ENCODE measurements at places on chromosomes 1 and 21. TPM values are rescaled to one million over a fixed set of nuclear protein-coding genes. Genes with fewer than 3 reads are reported as not detected.

- no peaks in the 10 kb centered on the region for H3K36me3 ChIP-seq
- no peaks in the 10 kb centered on the region for H3K27me3 ChIP-seq
- peak overlapping the region; percentile 57 for H3K27ac ChIP-seq
- no peak for DNase-seq
- no peak overlapping the region for H3K4me3 ChIP-seq
Observed at GRCh38 chr1:67711158-67711854, 26.3 kb downstream of the GADD45A start.

- DNase-seq: no peak
- no peaks in the 10 kb centered on the region for H3K36me3 ChIP-seq
- H3K27ac ChIP-seq: no peak overlapping the region
- H3K4me1 ChIP-seq: peaks cover 88% of the 10 kb centered on the region
- H3K4me3 ChIP-seq: no peak overlapping the region
Observed at GRCh38 chr1:198165927-198166647, 9.3 kb downstream of the NEK7 start.

GRCh38 chr1:39639305-39640130 is at the start of gene HEYL:
TSS of gene HEYL (minus strand) at chr1:39639643. CDS start at chr1:39639625, 18 bp downstream.
- H3K4me3 ChIP-seq: peak within 1 kb of the TSS; percentile 81
- H3K27me3 ChIP-seq: no peaks in the 10 kb centered on the region
- H3K27ac ChIP-seq: peak within 1 kb of the TSS; percentile 96
- no peaks in the 10 kb centered on the region for H3K36me3 ChIP-seq
- no peaks in the 10 kb centered on the region for H3K4me1 ChIP-seq
- DNase-seq: peak; percentile 87

DNA sequence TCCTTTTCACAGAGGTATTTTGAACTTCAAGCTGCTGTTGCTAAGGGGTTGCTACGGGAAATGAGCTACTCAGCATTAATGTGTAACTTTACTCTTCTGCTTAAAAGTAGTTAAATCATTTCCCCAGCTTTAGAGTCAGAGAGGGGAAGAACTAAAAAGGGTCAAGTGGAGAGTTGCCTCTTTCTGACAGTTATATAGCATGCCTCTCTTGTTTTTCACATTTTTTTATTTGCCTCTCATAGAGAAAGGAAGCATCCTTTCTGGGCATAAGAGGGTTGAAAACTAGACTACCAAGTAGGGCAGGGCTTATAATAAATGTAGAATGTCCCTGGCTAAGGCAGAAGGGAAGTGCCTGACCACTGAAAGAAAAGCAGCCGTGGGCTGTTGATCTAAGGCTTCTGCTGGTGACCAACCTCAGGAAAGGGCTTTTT is 10.1 kb upstream of the ELAVL4 start:
- no peak overlapping the region for H3K4me3 ChIP-seq
- no peak for DNase-seq
- no peaks in the 10 kb centered on the region for H3K4me1 ChIP-seq
- H3K36me3 ChIP-seq: no peaks in the 10 kb centered on the region
- no peaks in the 10 kb centered on the region for H3K27me3 ChIP-seq
- no peak overlapping the region for H3K27ac ChIP-seq

GRCh38 chr21:44885615-44886014 is 12.1 kb upstream of the PTTG1IP start:
- no peak overlapping the region for H3K27ac ChIP-seq
- no peaks in the 10 kb centered on the region for H3K27me3 ChIP-seq
- no peaks in the 10 kb centered on the region for H3K36me3 ChIP-seq
- H3K4me3 ChIP-seq: no peak overlapping the region
- peak; percentile 38 for DNase-seq
- no peaks in the 10 kb centered on the region for H3K4me1 ChIP-seq

GRCh38 chr1:24102961-24103360 is 9.0 kb downstream of the MYOM3 start:
- H3K27ac ChIP-seq: peak overlapping the region; percentile 88
- H3K27me3 ChIP-seq: no peaks in the 10 kb centered on the region
- peaks cover 65% of the 10 kb centered on the region for H3K4me1 ChIP-seq
- H3K36me3 ChIP-seq: no peaks in the 10 kb centered on the region

DNA sequence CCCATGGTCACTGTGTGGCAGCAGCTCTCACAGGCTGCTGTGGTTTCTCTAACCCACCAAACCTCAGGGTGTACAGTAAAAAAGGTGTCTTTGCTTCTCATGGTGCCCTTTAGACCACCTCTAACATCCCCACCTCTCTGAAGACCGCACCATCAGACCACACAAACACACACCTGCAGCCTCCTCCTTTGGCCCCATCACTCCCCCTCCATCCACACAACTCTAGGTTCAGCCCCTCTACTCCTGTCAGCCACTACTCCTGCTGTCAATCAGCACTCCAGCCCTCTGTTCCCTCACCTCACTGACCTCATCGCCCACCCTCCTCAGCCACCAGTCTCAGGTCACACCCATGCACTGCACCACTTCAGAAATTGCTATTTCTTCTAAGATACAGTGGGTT is 7.5 kb downstream of the ZNF692 start:
- peaks cover 2% of the 10 kb centered on the region for H3K36me3 ChIP-seq
- no peak overlapping the region for H3K27ac ChIP-seq
- H3K4me1 ChIP-seq: no peaks in the 10 kb centered on the region
- H3K27me3 ChIP-seq: no peaks in the 10 kb centered on the region

DNA sequence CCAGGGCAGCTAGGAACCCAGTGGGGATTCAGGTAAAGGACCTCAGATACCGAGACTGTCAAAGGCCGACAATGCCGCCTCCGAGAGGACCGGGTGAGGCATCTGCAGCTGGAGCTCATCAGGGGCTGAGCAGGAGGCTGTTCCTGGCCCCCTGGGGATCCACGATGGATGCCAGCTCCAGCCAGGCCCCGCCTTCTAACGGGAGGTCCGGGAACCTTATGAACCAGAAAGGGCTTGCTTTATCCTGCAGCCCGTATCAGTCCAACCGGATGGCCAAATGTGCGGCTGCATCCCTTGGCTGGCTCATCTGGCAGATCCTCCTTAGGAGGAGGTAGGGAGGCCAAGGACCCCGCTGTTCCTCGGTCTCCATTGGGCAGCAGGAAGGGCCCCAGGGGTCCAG is 32.0 kb downstream of the SLC45A1 start:
- no peak overlapping the region for H3K4me3 ChIP-seq
- H3K27me3 ChIP-seq: no peaks in the 10 kb centered on the region
- peak; percentile 66 for DNase-seq
- H3K4me1 ChIP-seq: peaks cover 54% of the 10 kb centered on the region
- H3K27ac ChIP-seq: peak overlapping the region; percentile 65
- peaks cover 18% of the 10 kb centered on the region for H3K36me3 ChIP-seq

DNA sequence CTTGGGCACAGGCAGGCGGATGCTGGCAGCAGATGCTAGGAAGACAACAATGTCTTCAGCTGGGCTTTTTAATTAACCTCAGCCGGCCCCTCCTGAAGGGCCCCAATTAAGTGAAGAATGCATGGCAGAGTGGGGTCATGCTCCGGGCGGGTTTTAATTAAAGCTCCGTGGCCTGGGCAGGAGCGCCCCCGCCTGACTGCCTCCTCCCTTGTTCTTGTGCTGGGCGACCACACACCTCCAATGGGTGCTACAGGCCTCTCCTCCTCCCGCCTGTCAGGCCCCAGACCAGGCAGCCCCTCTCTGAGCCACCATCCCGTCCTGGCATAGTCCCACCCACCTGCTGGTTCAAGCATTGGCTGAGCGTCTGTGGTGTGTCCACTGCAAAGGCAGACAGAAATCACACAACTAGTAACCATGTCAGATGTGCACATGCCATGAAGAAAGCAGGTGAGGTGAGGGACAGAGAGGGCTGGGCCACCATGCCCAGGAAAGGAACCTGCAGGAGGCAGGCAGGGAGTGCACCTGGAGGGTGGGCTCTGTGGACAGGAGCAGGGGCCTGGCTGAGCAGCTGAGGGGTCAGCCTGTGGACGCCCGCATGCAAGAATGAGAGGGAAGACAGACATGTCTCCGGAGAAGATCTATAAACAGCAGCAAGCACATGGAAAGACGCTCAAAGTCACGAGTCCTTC is 8.5 kb upstream of the ARF1 start:
- no peaks in the 10 kb centered on the region for H3K4me1 ChIP-seq
- DNase-seq: peak; percentile 25
- no peaks in the 10 kb centered on the region for H3K36me3 ChIP-seq
- H3K27me3 ChIP-seq: peaks cover 7% of the 10 kb centered on the region
- H3K4me3 ChIP-seq: no peak overlapping the region

GRCh38 chr1:212311836-212312497 is 26.8 kb downstream of the PPP2R5A start:
- H3K36me3 ChIP-seq: peaks cover 11% of the 10 kb centered on the region
- DNase-seq: no peak
- H3K4me1 ChIP-seq: peaks cover 11% of the 10 kb centered on the region
- H3K27ac ChIP-seq: no peak overlapping the region

GRCh38 chr1:161225534-161226319 is at the start of gene TOMM40L:
TSS of gene TOMM40L (plus strand) at chr1:161226060. CDS start at chr1:161226490, 430 bp downstream.
- no peaks in the 10 kb centered on the region for H3K27me3 ChIP-seq
- peaks cover 7% of the 10 kb centered on the region for H3K4me1 ChIP-seq
- peak within 1 kb of the TSS; percentile 75 for H3K4me3 ChIP-seq
- H3K36me3 ChIP-seq: peaks cover 5% of the 10 kb centered on the region
- H3K27ac ChIP-seq: peak within 1 kb of the TSS; percentile 86

DNA sequence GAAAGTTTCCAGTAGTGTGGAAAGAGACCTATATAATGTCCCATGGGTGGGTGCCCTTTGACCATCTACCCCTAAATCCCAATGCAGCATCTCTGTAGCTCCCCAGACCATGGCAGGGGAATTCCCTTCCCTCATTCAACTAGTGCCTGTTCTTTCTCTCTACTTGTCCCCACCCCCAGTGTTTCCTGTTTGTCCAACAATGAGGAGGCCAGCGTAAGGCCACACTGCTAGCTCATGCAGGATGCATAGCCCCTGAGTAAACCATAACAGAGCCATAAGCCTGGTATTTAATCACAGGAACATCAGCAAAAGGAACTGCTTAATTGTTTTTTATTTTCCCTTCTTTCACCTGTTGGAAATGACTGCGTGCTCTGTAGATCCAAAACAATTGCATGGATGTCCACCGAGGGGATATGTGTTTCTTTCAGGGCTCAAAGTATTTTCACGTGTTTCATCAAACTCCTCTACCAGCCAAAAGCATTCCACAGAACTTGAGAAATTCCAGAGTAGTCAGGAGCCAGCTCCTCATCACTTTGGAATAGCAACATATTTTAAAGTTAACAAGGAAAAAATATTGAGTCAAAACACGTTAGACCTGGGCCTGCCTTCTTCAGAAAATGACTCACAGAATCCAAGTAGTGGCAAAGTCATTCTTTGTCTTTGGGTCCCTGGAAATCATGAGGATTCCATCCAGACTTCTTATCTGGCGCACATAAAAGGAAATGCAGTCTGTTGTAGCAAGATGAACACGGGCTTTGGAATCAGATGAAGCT is 162.5 kb upstream of the SGIP1 start:
- peak overlapping the region; percentile 7 for H3K27ac ChIP-seq
- H3K36me3 ChIP-seq: peaks cover 57% of the 10 kb centered on the region
- H3K27me3 ChIP-seq: no peaks in the 10 kb centered on the region

GRCh38 chr1:55700359-55701130 is 485.4 kb upstream of the USP24 start:
- no peak overlapping the region for H3K27ac ChIP-seq
- H3K27me3 ChIP-seq: no peaks in the 10 kb centered on the region
- no peak overlapping the region for H3K4me3 ChIP-seq
- H3K4me1 ChIP-seq: no peaks in the 10 kb centered on the region
- DNase-seq: no peak

DNA sequence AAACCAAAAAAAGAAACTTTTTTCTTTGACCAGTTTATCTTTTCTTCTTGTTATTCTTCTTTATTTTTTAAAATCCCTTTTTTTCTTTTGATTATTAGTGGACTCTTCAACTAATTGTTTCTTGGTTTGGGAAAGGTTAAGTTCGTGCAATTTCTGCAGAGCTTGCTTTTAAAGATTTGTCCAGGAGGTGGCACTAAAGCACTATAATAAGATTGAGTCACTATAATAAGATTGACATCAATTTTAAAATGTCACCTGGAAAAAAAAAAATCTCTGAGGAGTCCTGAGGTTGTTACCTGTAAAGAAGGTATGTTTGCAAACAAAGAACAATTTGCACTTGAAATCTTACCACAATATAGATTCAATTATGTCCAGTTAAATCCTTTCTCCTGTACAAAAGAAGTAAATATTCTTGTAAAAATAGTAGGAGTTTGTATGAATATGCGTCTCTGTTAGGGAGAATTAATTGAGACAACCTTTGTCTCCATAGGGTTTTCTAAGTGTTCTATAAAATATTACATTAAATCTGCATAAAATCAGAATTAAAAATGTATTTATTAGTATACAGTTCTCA is 166.7 kb downstream of the ADGRL4 start:
- H3K27me3 ChIP-seq: no peaks in the 10 kb centered on the region
- H3K4me3 ChIP-seq: no peak overlapping the region
- no peak overlapping the region for H3K27ac ChIP-seq
- DNase-seq: no peak
- peaks cover 7% of the 10 kb centered on the region for H3K4me1 ChIP-seq
- no peaks in the 10 kb centered on the region for H3K36me3 ChIP-seq

- DNase-seq: no peak
- H3K4me3 ChIP-seq: no peak overlapping the region
- peaks cover 57% of the 10 kb centered on the region for H3K36me3 ChIP-seq
- H3K27ac ChIP-seq: no peak overlapping the region
Observed at GRCh38 chr1:85654066-85654782, 54.0 kb downstream of the ZNHIT6 start.

DNA sequence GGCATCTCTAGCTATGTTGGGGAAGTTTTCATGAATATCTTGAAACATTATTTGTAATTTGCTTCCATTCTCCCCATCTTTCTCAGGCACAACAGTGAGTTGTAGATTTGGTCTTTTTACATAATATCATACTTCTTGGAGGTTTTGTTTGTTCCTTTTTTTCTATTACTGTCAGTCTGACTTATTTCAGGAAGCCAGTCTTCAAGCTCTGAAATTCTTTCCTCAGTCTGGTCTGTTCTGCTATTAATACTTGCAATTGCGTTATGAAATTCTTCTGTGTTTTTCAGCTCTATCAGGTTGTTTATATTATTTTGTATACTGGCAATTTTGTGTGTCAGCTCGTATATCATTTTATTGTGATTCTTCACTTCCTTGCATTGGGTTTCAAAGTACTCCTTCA is 424.6 kb upstream of the PTBP2 start:
- no peaks in the 10 kb centered on the region for H3K27me3 ChIP-seq
- H3K4me1 ChIP-seq: no peaks in the 10 kb centered on the region
- no peaks in the 10 kb centered on the region for H3K36me3 ChIP-seq

GRCh38 chr1:205317311-205317917 is 4.1 kb downstream of the NUAK2 start:
- DNase-seq: peak; percentile 87
- no peaks in the 10 kb centered on the region for H3K36me3 ChIP-seq
- peaks cover 28% of the 10 kb centered on the region for H3K4me1 ChIP-seq

- H3K4me3 ChIP-seq: no peak overlapping the region
- H3K27me3 ChIP-seq: no peaks in the 10 kb centered on the region
- no peaks in the 10 kb centered on the region for H3K36me3 ChIP-seq
- peaks cover 14% of the 10 kb centered on the region for H3K4me1 ChIP-seq
- H3K27ac ChIP-seq: no peak overlapping the region
Observed at GRCh38 chr1:30853350-30853749, 55.2 kb downstream of the SDC3 start.

GRCh38 chr1:55500601-55501000 is 285.4 kb upstream of the USP24 start:
- no peak for DNase-seq
- H3K36me3 ChIP-seq: no peaks in the 10 kb centered on the region

ACKR1 gene
- total RNA-seq: 12.1 TPM

NPR1 gene
- total RNA-seq: 9.8 TPM

SIK1 gene
- 5.4 TPM for total RNA-seq

Data from heart left ventricle (tissue), 16 donors.